NCI-H2171 (cell line): ENCODE measurements at places on chromosomes 11 and 22.
A peak's percentile ranks its signal among the peaks of the same experiment; 100 is the strongest.

GRCh38 chr11:1673446-1674172 lies 23.4 kb upstream of the KRTAP5-6 start:
- no peak for DNase-seq

DNA sequence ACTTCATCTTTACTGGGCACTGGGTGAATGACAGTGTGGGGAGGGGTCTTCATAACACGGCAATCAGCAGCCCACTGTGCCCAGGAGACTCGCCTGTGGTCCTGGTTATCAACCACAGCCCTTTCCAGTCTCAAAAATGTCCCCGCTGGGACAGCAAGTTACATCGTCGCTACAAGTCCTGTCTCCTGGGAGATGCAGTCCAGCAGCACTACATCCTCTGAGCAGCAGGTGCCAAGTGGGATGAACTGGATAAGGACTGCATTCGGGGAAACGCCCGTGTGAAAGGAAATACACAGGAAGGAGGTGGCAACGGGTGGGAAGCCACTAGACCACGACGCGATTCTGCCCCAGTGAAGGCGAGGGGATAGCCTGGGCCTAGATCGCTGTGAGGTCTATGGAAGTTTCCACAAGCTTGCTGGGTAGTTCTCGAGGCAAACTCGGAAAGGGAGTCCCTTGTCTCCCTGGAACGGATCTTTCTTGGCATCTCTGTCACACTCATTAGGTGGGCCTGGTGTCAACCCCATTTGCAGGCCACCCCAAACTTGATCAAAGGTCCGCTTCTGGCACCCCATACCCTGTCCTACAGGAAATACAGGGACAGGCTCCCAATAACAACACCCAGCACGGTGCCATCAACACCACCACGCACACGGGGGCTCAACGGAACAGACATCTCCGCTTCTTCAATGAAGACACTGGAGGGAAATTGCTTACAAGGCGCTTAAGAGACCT lies 4.4 kb downstream of the ASCL2 start:
- no peak for DNase-seq

- peak; percentile 75 for DNase-seq
Observed at GRCh38 chr11:30853439-30853838, 267.3 kb upstream of the MPPED2 start.

- DNase-seq: no peak
Observed at GRCh38 chr22:47196881-47197772, 434.7 kb downstream of the TBC1D22A start.

GRCh38 chr11:9057007-9057406 lies 34.4 kb downstream of the SCUBE2 start:
- DNase-seq: no peak

GRCh38 chr11:84165139-84165538 lies 879.0 kb upstream of the CCDC90B start:
- DNase-seq: no peak

- no peak for DNase-seq
Observed at GRCh38 chr22:36439481-36440271, 41.8 kb downstream of the TXN2 start.

DNA sequence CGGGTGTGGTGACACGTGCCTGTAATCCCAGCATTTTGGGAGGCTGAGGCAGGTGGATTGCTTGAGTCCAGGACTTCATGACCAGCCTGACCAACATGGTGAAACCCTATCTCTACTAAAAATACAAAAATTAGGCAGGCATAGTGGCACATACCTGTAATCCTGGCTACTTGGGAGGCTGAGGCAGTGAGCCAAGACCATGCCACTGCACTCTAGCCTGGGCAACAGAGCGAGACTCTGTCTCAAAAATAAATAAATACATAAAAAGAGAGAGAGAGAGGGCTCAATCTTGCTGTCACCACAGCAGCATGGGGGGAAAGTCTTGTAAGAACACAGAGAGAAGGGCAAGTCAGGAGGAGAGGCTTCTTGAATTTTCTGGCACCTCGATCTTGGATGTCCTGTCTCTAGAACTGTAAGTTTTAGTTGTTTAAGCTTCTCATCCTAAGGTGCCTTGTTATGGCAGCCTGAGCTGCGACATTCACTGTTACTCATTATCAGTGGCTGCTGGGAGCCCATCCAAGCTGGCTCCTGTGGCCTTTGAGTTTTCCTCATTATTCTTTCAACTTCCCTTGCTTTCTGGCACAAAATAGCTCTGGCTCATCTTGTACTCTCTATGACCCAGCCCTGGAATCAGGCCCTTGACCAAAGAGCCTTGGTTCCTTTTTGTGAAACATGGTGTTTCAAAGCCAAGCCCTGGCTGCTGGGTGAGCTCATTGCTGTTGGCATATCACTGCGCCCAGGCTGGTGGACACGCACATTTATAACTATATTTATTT lies 8.0 kb upstream of the PSMC3 start:
- DNase-seq: no peak

GRCh38 chr22:32522237-32522636 lies 47.6 kb downstream of the FBXO7 start:
- no peak for DNase-seq

GRCh38 chr11:4671741-4672140 lies 25.9 kb downstream of the OR51E2 start:
- DNase-seq: no peak

DNA sequence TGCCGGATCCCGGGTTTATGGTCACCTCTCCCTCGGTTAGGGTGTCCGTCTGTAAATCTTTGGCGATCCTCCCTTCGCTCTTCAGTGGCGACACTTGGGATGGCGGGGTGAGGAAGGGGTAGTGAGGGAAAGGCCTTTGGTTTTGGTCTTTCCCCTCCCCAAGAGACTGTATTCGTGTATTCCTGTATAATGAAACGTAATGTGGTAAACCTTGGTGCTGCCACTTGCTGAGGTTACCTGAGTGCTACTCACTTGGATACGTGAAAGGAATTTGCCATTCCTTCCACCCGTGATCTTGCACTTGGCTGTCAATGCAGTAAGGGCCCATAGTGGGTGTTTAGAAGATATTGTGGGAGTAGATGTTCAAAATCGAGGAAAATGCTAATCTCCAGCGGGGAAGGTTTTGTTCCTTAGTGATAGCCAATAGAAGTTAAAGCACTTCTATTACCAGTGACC lies 578 bp upstream of the NUP160 start:
- no peak for DNase-seq

DNA sequence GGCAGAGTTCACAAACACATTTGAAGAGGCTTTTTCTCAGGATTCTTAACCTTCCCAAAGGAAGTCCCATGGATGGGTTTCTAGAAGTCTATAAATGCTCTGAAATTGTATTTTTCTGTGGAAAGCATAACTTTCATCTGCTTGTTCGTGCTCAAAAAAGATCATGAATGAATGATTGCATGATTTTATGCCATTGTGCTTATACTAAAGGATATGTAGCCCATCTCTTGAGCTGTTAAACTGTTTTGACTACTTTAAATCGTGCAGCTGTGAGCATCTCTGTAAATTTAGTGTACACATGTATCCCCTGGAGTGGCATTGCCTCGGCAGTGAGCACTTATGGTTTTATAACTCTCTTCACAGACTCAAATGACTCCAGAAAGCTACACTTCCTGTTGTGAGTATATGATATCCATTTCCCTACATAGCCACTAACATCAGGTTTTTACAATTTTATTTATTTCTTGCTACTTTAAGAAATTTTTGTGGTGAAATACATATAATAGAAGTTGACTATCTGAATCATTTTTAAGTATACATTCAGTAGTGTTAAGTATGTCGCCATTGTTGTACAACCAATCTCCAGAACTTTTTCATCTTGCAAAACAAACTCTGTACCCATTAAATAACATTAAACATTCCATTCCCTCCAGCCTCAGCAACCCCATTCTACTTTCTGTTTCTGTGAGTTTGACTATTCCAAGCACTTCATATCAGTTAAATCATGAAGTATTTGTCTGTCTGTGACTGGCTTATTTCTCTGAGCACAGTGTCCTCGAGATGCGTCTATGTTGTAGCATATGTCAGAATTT lies 8.0 kb downstream of the NEAT1 start:
- DNase-seq: no peak

GRCh38 chr11:43979571-43980219 lies 37.3 kb downstream of the C11orf96 start:
- no peak for DNase-seq

DNA sequence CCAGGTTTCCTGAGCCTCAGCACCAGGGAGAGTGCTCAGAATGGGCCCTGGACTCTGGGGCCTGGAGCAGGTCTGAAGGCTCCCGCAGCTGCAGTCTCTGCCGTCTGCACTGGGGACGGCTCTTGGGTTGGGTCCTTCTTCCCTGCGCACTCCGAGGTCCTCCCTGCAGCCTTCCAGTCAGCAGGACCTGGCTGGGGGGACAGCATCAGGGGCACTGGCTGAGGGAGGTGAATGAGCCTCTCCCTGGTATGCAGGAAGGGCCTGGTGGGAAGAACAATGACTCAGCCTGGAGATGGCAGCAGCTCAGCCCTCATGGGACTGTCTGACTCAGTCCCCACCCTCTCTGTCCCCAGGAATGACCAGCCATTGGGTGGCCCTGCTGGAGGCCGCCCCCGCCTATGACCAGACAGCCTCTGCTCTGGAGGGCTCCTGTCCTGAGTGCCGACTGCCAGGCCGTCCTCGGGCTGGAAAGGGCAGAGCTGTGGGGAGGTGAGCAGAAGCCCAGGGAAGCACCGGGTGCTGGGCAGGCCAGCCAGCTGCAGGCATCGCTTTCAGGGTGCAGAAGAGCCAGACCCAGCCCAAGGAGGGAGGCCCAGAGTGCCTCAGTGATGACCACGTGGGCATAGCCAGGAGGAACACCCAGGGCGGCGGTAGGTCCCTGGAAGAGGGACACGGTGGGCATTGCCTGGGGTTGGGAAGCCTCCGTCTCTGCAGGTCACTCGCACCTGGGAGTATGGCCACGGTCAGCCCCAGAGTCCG lies 455.0 kb downstream of the BRD1 start:
- no peak for DNase-seq

DNA sequence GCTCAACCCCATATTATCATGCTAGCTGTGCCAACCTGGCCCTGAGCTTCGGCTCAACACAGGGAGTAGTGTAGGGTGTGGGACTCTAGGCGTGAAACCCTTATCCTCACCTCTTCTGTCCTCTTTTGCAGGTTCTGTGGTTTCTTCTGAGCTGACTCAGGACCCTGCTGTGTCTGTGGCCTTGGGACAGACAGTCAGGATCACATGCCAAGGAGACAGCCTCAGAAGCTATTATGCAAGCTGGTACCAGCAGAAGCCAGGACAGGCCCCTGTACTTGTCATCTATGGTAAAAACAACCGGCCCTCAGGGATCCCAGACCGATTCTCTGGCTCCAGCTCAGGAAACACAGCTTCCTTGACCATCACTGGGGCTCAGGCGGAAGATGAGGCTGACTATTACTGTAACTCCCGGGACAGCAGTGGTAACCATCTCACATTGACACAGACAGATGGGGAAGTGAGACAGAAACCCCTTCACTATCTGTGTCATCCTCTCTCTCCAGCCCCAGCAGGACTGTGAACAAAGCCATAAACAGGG lies 76.4 kb downstream of the GGTLC2 start:
- no peak for DNase-seq

DNA sequence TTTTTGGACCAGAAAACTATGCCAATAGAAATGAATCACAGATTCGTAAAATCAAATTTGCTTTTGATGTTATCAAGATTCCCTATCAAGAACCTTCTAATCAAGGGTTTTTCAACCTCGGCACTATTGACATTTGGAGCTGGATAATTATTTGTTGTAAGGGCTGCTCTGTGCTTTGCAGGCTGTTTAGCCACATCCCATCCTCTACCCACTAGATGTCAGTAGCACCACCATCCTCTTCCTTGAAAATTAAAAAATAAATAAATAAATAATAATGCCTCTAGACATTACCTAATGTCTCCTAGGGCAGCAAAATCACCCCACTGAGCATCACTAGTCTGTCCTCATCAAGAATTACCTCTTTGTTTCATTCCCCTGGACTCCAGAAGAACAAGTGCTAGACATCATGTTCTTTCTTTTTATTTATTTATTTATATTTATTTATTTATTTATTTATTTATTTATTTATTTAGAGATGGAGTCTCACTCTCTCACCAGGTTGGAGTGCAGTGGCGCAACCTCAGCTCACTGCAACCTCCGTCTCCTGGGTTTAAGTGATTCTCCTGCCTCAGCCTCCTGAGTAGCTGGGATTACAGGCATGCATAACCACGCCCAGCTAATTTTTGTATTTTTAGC lies 744.7 kb downstream of the KCNA4 start:
- no peak for DNase-seq

GRCh38 chr11:83282084-83282716 lies 4.0 kb downstream of the CCDC90B start:
- DNase-seq: no peak

- DNase-seq: no peak
Observed at GRCh38 chr11:128310676-128311445, 276.5 kb downstream of the ETS1 start.

- DNase-seq: no peak
Observed at GRCh38 chr22:45518580-45518991, 15.9 kb downstream of the FBLN1 start.

DNA sequence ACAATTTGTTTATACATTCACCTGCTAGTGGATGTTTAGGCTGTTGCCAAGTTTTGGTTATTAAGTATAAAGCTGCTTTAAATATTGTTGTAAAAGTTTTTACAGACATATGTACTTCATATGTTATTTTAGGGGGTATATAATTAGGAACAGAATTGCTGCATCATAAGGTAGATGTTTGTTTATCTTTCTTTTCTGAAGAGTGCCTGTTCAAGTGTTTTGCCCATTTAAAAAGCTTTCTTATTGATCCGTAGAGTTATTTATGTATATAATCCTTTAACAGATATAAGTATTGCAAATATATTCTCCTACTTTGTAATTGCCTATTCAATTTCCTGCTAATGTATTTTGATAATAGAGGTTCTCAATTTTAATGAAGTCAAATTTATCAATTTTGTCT lies 11.3 kb upstream of the CCDC81 start:
- DNase-seq: no peak

GRCh38 chr11:74677131-74677530 lies 54.1 kb downstream of the CHRDL2 start:
- DNase-seq: no peak

- peak; percentile 47 for DNase-seq
Observed at GRCh38 chr11:96122601-96123074, 198.7 kb upstream of the MTMR2 start.

DNA sequence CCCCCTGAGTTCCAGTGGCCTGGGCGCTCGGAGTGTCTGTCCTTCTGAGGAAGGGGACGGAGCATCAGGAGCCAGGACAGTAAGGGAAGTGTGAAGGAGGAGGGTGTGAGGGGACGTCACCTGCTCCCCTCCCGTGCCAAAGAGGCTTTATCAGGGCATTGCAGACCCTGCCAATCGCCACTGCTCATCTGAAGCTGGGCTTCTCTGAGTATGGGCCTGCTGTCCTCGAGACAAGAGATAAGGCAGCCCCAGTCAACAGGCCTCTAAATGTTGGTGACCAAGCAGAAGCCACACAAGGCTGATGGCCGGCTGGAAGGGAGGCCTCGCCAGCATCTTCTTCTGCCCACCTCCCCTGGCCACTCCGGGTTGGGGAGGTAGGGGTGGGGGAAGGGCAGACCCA lies 29.8 kb downstream of the LIF start:
- no peak for DNase-seq

GRCh38 chr11:132973686-132974085 lies 558.6 kb downstream of the OPCML start:
- DNase-seq: no peak
